Activated CD4-positive, alpha-beta T cell treated with anti-CD3 and anti-CD28 coated beads, Interleukin-2, amount 10 ng/mL, durations not matched to agents 7 days and 5 days (primary cell): ENCODE measurements at places on chromosomes 2 and 18.

DNA sequence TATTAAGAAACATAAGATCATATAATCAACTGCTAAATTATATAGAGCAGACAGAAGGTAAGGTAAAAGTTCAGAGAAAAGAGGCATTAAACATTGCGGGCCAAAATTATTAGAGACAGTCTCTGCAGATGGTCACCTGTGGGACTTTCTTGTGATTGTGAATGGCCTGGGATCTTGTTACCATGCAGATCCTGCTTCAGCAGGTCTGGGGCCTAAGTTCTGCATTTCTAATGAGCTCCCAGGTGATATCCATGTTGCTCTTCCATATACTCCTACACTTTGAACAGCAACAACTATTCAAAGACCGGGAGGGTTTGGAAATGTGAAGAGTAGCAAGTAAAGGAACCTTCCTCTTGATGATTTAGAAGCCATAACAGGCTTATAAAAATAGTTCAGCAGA is 8.5 kb upstream of the ETAA1 start:
- DNase-seq, result no peak

DNA sequence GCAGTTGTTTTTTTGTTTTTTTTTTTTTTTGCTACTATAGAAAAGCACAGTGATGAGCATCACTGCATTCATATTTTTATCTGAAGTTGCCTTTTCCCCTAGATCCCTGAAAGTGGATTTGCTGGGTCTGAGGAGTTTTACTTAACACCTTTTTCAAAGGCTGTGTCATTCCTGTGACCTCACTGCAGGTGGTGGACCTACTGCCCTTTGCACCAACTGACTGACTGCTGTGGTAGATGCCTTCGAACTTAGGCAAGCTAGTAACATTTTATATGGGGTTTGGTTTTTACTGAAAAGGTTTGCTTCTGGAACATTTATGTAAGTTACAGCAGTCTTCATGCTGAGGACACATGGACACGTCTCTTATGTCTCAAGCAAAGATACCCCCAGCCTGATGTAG is 36.2 kb downstream of the SPTBN1 start:
- DNase-seq, result no peak

- no peak for DNase-seq
Observed at GRCh38 chr2:32626639-32627221, 1.1 kb upstream of the TTC27 start.

GRCh38 chr2:192381082-192381481 is 186.3 kb upstream of the TMEFF2 start:
- no peak for DNase-seq

DNA sequence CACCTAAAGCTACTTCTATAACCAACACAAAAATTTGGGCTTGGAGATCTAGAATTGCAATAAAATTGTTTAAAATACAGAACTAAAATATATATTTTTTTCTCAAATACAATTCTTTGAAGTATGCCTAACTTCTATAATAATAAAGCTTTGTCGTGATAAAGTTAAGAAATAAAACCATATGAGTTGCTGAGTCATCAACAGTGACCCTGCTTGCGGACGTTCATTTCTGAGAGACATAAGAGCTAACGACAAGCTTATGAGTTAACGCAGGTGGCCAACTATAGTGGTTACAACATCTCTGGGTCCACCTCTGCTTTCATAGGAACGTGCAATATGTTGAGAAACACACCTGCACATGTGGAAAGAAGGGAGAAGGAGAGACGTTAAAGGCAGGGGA is 407.1 kb upstream of the SLC14A2 start:
- no peak for DNase-seq

- peak; percentile 42 for DNase-seq
Observed at GRCh38 chr18:49250816-49251388, 209.5 kb downstream of the DYM start.

DNA sequence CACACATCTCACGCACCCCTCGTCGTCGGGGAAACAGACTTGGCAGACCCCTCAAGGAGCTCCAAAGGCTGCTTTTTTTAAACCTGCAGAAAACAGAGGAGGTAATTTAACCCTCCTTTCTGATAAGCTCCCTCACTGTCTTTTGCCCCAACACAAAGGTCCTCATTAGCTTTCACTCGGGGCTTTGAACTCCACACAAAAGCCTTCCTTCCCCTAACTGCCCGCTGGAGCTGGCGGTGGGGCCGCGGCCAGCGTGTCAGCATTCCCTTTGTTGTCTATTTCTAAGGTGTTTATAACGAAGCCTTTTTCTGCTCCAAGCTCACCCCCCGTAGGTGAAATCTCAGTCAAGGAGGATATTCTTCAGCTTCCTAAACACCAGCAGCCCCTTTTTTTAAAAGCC is 43.5 kb upstream of the ID2 start:
- no peak for DNase-seq

DNA sequence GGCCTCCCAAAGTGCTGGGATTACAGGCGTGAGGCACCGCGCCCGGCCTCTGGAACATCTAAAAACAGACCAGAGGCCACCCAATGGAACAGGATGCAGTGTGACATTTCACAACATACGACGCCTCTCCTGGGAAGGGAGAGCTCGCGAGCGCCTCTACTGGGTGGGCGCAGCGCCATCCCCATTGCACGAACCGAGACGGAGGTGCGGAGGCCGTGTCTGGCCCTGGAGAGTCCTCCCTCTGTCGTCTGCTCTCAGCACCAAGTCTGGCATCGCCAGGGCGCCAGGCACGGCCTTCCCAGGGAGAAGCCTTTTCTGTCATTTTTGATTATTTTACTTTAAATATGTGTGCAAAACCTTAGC is 9.4 kb upstream of the GBX2 start:
- no peak for DNase-seq

DNA sequence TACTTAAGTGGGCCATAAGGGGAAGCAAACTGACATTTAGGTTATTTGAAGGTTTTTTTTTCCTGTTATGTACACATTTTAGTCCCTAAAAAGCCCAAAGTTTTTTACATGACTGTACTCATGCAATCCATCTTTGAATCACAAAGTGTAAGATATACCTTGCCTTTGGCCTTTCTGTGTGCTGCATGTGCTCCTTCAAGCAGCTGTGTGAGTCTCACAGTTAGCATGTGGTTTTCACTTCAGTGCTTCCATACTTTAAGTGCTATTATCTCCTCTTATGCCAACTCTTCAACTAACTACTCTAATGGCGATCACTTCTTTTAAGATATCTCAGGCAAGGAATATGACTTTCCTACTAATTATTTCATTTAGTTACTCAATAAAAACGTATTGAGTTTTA is 597.1 kb upstream of the ACVR2A start:
- no peak for DNase-seq

DNA sequence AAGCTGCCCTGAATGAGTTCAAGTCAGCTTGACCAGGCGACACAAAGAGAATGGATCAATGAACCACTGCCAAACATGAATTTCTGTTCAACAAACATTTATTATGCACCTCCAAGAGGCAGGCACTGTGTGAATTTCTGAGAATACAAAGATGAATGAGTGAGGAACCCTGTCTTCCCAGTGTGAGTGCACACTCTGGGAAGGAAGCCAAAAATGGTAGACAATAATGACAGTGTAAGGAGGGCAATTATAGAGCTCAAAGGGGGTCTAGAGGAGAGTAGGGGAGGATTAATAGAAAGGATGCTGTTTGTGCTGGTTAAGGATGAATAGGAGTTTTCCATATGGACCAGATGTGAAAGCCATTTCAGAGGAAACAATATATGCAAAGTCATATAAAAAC is 213.4 kb downstream of the DCC start:
- DNase-seq, result no peak

DNA sequence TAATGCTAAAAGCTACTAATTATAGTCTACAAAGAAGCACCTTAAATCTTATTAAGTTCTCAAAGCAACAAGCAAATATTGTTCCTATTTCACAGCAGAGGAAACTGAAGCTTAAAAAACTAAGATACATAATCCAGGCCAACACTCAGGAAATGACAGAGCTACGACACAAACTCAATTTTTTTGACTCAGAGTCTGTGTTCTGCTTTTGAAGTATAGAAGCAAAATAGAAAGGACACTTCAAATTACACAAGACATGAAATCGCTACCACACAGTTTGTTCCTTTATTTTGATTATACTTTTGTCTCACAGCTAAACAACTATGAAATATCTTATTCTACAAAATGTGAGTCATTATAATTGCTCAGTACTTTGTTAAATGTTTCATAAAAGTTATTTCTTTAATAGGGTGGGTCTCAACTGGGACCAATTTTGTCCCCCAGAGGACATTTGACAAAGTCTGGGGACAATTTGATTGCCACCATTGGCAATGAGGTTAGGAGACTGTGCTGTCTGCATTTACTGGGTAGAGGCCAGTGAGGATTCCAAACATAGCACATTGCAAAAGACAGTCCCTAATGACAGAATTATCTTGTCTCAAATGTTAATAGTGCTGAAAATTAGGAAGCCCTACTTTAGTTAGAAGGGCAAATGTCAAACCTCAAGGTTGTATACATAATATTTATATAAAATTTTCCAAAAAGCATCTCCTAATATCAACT is 101.5 kb upstream of the GRB14 start:
- no peak for DNase-seq

DNA sequence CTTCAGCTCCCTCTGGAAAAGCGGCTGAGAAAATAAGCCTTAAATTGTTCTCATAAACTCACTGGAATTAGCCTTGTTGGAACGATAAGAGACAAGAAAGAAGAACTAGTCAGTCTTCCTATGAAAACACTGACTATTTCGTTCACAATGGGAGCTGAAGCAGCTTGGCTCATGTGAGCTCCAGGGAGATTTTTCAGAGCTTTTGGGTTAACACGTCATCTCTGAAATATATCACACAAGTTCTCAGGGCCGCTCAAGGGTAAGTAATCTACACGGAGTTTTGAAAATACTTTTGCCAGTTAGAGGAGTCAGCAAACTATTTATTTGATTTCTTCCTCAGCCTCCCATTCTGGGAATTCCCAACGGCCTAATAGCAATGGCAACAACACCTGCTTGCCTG is 316.2 kb upstream of the MGAT5 start:
- DNase-seq, result no peak

DNA sequence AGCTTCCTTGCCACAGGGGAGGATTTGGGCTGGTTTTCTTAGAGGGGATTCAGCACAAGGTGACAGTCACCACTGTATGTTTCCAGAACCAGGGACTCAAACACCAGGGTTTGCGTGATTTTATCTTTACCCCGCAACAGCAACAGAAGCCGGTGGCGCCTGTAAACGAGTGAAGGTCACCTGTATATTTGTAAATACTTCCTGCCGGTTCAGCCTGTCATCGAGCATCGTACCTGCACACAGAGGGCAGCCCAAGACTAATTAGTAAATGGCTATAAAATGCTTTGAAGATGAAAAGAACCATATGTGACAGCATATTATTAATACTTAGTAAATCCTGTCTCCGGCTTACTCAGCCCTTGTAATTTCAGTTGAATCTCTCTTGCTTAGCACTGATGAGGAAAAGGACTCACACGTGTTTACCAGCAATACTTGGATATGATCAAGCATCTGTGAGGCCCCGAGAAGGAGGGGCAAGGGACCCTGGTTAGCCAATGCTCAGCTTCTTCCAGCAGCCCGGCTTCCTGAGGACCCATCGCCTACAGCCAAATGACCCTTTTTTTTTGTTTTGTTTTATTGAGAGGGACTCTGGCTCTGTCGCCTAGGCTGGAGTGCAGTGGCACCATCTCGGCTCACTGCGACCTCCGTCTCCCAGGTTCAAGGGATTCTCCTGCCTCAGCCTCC is 51.3 kb upstream of the FOSL2 start:
- DNase-seq, result no peak

GRCh38 chr2:239433777-239434403 is 33.1 kb upstream of the HDAC4 start:
- no peak for DNase-seq

DNA sequence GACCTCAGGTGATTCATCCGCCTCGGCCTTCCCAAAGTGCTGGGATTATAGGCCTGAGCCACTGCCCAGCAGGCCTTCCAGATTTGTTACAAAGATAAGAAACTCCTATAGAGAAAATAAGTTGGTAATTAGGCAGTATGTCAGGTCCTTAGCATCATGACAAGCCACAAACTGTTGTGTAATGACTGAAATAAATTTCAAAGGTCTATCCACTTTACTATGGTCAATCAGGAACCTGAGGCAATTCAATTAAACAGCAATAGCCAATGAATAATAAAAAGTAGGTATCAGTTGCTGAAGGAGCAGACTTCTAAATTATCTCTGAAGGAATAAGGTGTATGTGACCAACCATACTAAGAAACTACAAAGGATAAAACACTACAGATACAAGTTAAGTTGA is 62.4 kb upstream of the ATIC start:
- DNase-seq, result no peak

DNA sequence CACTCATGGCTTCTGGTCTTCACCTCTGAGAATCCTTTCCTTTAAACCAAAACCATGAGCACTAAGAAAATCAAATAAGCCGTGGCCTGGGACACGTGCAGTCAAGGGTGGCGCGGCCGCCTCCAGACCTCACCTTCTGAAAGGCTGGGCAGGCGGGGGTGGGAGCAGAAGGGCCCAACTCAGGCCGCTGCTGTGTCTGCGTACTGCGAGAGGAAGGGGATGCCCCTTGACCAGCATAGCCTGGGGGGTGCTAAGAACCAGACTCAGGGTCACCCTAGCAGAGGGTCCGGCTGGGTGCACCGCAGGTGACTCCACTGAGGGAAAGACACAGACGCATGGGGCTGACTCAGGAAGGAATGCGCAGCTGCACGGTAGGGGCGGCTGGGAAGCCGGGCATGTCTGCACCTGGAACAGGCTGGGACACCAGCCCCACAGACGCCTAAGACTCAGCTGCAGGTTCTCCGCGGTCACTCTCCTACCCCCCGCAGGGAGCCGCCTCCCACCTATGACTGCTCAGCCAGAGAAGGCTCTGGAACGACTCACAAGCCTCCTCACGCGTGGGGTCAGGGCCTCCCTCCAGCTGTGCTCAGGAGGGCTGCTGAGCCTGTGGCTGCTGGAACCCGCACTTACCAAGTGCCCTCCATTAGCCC is 432.4 kb upstream of the MYT1L start:
- no peak for DNase-seq

DNA sequence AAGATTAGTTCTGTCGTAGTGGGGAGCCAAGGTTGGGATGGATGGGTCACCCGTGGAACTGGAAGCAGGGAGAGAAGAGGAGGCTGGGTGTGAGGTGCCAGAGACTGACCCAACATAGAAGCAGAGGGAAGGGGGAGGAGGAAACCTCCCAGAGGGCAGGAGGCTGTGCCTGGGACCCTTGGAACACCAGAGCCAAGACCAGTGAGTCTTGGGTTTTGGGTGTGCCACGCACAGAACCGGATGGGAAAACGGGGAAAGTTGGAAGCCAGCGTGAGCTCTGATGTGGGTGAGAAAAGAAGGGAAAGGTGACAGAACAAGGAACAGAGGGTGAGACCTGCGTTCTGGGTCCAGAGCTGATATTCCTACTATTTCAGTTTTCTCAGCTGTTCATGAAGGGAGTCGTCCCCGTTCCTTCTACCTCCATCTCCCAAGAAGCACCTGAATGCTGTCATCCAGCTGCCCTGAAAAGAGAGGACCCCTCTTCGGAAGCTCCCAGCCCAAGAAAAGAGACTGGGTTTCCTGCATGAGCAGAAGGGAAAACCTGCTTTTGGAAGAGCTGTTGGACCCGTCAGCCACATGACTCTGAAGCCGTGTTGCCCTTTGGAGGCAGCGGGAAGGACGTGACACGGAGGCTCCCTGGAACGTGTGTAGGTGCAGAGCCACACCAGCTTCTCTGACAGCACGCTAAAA is 250.1 kb downstream of the NDUFA10 start:
- DNase-seq, result no peak
